ENCODE measurements at places on chromosomes 7 and 10.

- DNase-seq, result no peak
Measured at GRCh38 chr7:77752016-77752415, 46.2 kb downstream of the TMEM60 start.

GRCh38 chr7:87480386-87480785, 4.9 kb upstream of the ABCB4 start:
- no peak for DNase-seq

DNA sequence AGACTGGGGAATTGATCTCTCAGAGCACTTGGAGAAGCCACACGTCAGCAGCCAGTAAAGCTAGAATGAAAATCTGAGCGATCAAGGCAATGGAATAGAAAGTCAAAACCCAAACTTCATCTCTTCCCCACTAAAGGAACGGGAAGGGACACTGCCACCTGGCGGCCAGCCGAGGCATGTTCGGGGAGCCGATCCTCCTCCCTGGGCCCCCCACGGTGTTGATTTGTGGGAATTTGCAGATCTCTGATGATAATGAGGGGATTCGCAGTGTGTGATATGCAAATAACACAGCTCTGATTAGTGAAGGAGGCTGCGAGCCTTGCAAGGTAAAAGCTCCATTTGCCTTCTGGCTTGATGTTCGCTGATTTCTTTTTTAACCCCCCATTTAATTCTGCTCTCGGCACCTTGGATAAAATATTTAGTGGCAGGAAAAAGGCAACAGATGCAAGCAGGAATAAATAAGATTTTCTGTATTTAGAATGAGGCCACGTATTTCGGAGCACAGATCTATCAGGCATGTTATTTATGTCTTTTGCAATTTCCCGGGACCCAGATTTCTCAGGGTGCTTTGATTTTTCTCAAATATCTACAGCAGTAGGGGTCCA, 258.6 kb downstream of the PAXIP1 start:
- peak; percentile 24 for DNase-seq

- DNase-seq, result no peak
Measured at GRCh38 chr10:13396369-13396768, 48.3 kb upstream of the SEPHS1 start.

DNA sequence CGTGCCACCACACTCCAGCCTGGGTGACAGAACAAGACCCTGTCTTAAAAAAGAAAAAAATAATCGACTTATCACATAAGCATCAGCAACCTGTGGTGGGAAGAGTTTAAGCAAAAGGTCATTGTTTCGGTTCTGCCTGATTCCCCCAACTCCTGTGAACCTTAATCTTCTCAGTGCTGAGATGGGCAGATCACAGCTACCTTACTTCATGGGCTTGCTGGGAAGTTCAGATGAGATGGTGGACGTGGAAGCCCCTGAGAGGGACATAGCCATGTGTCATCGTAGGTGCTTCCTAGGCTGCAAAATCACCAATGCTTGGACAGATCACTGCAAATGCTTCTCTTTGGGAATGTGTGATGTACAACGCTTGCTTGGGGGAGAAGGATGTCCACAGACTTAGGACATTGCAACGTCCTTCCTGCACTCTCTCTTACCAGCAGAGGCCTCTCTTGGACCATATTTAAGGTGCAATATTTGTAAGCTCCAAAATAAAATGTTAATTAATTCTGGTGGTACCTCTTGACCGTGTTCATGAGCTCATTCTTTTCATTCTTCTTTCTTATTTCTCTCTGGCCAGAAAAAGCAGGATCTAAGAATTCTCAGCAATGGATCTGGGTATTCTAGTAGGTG, 8.6 kb downstream of the GJD4 start:
- no peak for DNase-seq

DNA sequence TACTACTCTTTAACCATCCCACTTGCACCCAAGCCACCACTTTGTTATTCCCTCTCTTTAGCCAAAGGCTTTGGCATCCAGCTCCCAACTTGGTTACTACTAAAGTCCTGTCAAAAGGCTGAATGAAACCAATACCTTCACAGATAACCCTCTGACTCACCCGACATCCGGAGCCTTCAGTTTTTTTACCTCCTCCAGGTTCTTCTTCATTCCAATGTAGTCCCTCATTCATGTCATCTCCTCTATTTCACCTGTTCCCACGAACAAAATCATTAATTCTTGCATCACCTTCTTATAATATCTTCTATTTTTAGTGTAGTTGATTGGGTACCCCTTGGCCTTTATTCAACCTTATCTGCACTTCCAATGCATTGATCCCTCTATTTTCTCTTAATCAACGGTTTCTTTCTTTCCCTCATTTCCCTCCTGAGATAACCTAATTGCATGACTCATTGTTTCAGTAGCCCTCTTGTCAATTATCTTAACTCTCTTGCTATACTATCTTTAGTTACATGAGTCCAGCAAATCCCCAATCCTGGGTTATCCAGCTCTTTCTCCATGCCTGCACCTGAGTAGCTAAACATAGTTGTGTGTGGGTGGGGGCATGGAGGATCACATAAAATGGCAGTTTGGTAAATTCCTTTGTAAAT, 87.2 kb upstream of the COL1A2 start:
- DNase-seq, result no peak

DNA sequence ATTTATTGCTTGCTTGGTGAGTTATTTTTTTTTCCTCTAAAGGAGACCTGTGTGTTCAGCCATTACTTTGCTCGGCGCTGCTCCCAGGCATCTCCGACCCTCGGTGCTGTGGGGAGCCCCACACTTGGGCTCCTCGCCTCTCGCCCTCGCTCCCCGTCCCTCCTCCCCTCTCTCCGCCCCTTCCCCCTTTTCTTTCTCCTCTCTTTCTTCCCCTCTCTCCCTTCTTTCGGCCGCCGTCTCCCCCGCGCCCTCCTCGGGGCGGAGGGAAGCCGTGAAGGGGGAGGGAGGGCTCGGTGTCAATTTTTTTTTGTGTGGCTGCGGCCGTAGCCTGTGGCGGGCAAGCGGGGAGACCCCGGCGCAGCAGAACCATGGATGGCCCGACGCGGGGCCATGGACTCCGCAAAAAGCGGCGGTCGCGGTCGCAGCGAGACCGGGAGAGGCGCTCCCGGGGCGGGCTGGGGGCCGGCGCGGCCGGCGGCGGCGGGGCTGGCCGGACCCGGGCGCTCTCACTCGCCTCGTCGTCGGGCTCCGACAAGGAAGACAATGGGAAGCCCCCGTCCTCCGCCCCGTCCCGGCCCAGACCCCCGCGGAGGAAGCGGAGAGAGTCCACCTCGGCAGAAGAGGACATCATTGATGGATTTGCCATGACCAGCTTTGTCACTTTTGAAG, 1.1 kb downstream of the AUTS2 start:
- no peak for DNase-seq

GRCh38 chr10:131233611-131234258, 77.8 kb downstream of the TCERG1L start:
- DNase-seq, result no peak

DNA sequence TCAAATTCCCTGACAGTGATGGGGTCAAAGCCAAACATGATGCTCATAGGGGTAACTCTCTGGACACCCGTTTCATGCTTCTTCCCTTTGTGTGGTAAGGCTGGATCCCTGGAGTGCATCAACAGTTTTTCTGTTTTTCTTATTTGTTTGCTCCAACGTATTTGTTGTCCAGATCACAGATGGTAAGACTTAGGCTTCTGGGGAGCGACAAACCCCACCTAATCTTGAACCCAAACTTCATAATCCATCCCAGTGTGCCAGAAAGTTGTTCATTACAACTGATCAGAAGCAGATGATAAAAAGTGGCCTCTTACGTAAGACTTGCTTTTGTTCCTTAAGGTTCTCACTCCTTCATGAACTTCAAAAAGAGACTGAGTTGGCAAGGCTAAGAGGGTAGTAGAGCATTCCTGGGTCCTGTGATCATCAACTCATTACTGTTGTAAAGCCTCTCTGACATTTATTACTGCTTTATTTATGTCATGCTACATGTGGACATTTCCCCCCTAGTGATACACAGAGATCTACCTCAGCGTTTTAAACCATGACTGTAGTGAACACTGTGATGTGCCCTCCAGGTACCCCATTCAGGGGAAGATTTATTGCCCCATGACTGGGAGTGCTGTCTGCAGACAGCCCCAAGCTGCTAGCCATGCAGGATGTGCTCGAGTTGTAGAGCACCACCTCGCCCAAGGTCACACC, 125.6 kb downstream of the CCDC71L start:
- no peak for DNase-seq

DNA sequence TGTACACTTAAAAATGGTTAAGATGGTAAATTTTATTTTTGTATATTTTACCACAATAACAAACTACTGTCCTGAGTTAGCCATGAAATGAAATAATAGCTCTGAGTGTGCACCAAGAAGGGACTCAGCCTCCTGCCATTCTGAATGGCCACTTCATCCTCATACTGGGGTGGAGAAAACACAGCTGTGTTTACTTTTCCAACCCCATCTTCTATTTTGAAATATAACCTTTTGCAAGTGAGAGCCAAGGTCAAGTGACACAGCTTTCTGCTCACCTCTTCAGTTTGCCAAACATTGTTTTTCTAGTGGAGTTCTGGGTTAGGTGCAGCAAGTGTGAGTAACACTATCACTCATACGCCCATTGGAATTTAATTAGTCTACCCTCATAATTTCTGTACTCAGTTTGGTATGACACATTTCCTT, 107.4 kb upstream of the GLCCI1 start:
- DNase-seq, result no peak

GRCh38 chr7:19101909-19102308, 15.5 kb downstream of the TWIST1 start:
- DNase-seq, result no peak

GRCh38 chr10:72276013-72276387, 2.3 kb downstream of the DDIT4 start:
- DNase-seq, result no peak

DNA sequence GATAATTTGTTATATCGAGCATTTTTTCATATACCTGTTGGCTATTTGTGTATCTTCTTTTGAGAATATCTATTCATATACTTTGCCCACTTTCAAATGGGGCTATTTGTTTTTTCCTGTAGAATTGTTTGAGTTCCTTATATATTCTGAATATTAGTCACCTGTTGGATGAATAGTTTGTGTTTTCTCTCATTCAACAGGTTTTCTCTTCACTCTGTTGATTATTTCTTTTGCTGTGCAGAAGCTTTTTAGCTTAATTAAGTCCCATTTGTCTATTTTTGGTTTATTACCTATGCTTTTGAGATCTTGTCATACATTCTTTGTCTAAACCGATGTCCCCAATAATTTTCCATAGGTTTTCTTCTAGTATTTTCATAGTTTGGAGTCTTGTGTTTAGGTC, 65.3 kb downstream of the VTI1A start:
- DNase-seq, result no peak

DNA sequence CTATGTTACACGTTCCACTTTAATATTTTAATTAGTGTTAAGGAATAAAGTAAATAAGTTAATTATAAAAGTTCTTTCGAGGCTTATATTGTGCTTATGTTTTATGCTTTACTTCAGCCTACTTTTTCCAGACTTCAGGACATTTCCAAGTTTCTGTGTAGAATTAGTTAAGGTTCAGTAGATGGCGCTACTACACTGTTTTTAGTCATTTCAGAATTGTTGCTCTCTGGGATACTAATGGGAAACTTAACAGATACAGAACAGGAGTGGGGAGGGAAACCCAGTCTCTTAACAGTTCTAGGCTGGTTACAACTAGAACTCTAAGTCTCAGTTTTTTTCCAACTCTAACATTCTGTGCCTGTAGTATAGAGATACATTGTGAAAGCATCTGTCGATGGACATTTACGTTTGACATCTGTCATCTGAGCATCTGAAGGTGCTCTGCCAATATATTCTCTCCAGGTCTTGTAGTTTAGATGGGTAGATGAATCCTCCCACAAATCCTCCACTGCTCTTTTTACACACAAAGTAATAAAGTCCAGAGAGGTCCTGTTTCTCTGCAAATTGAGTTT, 56.8 kb upstream of the FAM171A1 start:
- no peak for DNase-seq

- DNase-seq, result no peak
Measured at GRCh38 chr10:80477813-80478212, 23.7 kb downstream of the TSPAN14 start.

- DNase-seq, result no peak
Measured at GRCh38 chr10:101643546-101643945, 51.4 kb downstream of the FBXW4 start.

DNA sequence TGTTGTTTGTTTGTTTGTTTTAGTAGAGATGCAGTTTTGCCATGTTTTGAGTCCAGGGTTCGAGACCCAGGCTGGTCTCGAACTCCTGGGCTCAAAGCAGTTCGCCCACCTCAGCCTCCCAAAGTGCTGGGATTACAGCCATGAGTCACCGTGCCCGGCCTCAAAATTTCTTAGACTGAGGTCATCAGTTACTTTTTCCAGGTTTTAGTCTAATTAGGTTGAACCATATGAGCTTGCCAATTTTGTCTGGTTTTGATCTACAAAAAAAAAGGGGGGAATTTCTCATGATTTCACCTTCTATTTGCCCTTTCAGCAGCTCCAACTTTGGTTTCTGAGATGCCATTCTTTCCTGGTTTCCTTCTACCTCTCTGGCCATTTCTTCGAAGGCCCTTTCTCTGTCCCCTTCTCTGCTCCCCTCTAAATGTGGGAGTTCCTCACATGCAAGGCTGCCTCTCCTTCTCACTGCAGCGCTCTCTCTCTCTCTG, 5.5 kb downstream of the CUEDC2 start:
- DNase-seq, result no peak

DNA sequence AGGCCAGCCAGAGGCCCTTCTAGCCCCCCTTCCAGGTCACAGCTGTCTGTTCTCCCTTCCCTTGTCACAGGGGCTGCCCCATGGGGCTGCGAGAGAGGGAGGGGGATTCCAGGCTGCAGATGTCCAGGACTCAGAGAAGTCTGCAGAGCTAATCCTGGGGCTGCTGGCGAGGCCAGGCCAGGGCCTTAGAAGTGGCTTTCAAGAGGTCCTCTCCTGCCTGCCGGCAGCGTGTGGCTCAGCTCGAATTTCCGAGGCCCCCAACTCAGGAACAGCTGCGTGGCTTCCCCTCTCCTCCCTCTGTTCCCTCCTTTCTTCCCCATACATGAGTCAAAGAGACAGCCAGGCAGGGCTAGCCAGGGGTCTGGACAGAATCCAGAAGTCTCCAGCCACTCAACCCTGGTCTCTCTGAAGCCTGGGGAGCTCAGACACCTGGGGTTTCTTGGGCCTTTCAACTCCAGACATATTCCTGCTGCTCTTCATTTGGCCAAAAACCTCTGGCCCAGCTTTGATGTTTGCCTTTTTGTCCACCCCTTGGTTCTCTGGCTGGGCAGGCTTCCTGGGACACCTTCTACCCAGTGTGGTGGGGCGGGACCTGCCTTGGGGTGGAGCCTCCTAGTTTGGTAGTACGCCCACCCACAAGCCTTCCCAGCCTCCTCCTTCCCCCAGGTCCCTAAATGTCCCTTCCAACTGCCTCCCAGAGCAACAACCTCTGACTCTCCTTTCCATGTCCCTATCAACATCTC, 21.8 kb upstream of the EIF5AL1 start:
- DNase-seq, result no peak

DNA sequence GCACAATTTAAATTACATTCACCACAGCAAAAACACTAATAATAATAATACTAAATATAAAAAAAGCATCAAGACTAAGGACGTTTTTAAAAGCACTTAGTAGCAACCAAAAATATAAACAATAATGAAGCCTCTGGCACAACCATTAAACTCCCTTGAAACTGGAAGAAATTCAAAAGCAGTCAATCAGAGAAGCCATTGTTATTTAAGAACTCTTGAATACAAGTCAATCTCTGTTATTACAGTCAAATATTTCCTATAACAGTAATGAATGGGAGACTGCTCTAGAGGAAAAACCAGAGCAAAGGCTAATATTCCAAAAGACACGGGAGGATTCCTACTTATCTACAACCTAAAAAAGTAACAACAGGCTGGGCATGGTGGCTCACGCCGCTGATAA, 164.2 kb downstream of the KMT2E start:
- no peak for DNase-seq

Measured in NCI-H1436 (cell line).